ENCODE measurements at places on chromosomes 1 and 21.
A peak's percentile ranks its signal among the peaks of the same experiment; 100 is the strongest.

GRCh38 chr1:64033667-64034220, 169.7 kb upstream of the UBE2U start:
- no peak for DNase-seq

GRCh38 chr1:85743814-85744213, 35.6 kb upstream of the ZNHIT6 start:
- no peak for DNase-seq

- DNase-seq = no peak
These were observed 18.4 kb upstream of the RPL11 start for GRCh38 chr1:23673086-23673813.

DNA sequence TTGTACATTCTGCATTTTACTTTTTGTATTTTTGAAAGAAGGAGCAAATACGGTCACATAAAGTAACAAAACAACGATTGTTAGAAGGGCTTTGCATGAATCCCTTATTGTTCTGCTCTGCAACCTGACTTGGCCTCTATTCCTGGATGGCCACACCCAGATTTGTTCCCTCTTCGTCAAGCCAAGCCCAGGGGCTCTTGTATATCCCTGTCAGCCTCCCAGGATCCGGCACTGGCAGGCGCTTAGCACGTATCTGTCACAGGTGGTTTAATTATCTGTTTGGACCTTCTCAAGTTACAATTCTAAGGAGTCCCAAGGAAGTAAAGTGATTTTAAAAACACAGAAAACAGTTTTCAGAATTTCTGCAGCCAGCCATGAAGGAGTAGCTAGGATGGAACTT, 28.0 kb downstream of the CRYAA start:
- DNase-seq = no peak

GRCh38 chr1:235892734-235893413, 26.2 kb upstream of the LYST start:
- DNase-seq = no peak

DNA sequence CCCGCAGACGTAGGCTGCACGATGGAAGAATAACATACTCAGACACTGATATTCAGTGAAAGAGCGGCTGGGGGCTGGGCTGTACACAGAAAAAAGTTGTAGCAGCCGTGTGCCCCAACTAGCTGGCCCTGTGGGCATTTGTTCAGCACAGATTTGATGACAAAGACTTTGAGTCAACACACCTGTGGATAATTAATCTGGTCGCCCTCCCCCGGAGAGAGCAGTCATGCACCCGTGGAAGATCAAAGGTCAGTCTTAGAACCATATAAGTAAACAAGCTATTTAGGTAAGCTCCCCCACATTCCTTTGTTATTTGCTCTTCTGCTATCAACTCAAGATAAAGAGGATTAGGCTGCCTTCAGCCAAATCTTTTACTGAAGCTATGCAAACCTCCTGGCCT, 148.4 kb upstream of the HMCN1 start:
- no peak for DNase-seq

DNA sequence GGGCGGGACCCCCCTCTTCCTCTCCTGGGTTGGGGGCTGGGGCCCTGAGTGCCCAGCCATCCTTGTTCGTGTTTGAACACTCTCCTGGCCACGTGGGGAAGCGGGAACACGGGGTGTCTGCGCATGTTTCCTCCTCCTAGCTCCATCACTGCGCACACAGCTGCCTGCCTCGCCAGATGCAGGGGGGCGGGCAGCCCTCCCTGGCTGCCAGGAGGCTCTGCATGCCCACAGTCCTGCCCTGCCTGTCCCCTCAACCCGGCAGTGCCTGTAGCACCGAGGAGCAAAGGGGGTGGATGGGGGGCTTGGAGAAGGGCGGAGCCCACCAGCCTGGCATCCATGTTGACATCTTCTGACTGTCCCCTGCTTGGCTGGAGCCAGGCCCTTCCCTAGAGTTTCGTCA, 1.8 kb upstream of the SLC25A34 start:
- no peak for DNase-seq

DNA sequence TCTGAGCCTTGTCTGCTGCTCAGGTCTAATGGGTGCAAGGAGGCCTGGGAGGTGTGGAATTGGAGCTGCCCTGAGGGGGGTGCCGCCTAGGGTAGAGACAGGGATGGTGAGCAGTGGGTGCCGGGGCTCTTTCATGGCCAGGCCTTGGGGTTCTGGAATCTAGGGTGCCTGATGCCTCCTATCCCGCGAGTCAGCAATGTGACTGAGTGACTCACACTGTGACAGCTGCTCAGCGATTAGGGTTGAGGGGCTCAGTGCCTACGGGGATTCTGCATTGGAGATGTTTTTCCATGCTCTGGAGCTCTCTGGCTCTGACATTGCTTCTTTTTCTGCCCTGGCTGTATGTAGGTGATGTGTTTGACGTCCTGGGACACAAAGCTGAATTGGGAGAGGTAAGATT, 16.8 kb downstream of the ATP8B2 start:
- DNase-seq = no peak

DNA sequence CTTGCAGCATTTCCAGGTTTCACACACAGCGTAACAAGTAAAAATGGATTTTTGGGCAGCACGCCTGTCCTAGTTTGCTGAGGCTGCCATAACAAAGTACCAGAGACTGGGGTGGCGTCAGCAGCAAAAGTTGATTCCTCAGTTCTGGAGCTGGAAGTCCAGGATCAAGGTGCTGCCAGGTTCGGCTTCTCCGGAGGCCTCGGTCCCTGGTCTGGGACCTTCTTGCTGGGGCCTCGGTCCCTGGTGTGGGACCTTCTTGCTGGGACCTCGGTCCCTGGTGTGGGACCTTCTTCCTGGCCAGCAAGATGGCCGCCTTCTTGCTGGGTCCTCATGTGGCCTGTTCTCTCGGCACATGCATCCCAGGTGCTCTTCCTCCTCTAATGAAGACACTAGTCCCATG, 104.0 kb downstream of the PDE9A start:
- DNase-seq = no peak

DNA sequence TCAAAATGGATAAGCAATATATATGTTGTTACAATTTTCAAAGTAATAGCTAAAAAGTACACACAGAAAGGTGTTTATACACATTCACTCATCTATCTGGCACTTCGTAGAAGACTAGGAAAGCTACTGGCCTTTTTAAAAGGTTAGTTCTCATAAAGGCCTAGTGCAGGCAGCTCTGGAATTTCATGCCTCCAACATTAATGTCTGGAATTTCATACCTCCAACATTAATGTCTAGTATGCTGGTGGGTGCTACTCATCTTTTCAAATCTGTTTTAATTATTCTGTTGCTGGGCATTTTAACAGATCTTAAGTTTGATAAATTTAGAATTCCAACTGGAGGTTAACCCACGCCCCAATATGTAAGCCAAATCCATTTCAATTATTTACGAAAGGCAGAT, 124.2 kb downstream of the AKT3 start:
- no peak for DNase-seq

- no peak for DNase-seq
These were observed 13.3 kb upstream of the CPT2 start for GRCh38 chr1:53183095-53183990.

DNA sequence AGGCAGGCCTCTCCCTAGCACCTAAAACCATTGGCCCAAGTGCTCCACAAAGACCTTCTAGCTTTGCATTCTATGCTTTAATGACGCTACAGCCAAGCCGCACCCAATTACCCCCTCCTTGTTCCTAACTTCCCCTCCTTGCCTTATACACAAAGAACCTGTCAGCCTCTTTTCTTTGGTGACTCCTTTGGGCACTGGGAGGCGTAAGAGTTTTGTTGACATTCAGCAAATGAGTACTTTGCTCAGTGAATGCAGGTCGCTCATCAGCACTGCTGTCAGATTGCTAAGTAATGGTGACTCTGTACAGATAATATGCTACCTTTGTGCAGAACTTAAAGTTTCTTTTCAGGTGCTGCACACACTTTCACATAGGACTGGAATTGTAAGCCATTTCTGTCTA, 187.6 kb upstream of the FAM78B start:
- DNase-seq = no peak

DNA sequence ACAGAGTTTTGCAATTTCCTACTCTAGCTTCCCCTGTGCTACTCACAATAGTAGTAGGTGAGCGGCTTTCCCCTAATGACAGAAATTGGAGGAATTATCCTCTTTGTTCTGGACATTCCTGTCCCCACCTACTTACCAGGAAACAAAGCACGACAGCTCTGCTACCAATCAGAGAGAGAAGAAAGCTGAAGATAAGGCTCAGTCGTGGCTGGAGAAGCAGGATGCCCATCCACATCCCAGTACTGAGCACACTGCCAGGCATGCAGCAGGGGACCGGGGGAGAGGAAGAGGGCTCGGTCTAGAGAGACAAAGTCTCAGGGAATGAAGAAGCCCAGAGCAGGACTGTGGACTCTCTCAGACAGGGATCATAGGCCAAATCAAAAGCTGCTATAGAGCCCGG, 134.1 kb upstream of the KRTAP19-8 start:
- DNase-seq = no peak

DNA sequence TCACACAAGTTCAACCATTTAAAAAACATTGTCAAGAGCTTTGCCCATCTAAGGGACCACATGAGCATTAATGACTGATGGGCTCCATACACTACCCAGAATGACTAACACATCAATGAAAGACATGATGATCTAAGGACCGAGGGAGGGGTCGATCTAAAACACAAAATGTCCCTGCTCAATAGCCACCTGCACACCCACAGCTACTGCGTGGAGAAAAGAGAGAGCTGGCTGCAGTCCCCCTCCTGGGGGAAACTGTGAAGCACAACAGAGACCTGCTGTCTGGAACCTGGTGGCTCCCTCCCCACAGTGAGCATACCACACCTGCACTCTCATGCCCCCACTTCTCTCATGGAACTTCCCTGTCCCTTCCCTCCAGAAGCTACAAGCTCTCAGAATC, 130.1 kb upstream of the ERG start:
- no peak for DNase-seq

DNA sequence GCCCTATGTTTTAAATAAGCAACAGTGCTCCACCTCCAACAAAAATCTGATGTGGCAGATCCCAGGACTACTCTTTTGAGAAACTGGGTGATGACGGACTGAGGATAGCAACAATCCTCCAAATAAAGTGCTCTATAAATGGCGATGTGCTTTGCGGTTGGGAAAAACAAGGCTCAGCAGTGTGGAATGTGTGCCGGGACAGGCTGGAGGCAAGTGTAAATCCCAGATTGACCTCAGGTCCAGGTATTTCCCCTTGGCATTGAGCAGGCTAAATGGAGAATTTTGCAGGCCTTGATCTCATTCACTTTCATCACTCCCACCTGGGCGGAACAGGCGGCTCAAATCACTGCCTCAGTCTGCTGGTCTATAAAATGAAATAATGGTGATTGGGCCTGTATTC, 35.1 kb downstream of the LRRC42 start:
- DNase-seq = no peak

GRCh38 chr1:77556045-77556444, 126.4 kb downstream of the ZZZ3 start:
- no peak for DNase-seq

DNA sequence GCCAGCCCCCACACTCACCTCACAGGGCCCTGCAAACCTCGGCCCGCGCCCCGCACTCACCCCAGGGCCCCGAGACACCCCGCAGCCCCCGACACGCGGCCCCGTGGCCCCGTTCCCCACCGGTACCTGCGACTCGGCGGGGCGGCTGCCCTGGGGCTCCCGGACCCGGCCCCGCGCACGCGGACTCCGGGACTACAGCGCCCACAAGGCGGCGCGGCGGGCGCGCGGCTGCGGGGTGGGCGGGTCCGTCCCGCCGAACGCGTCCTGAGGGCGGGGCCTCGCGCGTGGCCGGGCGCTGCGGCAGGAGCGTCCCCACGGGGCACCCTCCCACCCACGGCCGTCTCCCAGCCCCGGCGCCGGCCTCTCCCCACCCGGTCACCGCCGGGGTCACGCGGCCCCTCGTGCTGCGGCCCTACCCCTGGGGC, at the start of gene SLC19A1:
Gene SLC19A1 (minus strand): TSS at position 199 of the 425 bp plus-strand sequence. CDS start 4,481 bp downstream, outside the sequence.
- peak; percentile 69 for DNase-seq

GRCh38 chr1:22292011-22292788, 149.3 kb upstream of the WNT4 start:
- no peak for DNase-seq

- DNase-seq = no peak
These were observed 212.1 kb upstream of the FMN2 start for GRCh38 chr1:239879321-239880170.

DNA sequence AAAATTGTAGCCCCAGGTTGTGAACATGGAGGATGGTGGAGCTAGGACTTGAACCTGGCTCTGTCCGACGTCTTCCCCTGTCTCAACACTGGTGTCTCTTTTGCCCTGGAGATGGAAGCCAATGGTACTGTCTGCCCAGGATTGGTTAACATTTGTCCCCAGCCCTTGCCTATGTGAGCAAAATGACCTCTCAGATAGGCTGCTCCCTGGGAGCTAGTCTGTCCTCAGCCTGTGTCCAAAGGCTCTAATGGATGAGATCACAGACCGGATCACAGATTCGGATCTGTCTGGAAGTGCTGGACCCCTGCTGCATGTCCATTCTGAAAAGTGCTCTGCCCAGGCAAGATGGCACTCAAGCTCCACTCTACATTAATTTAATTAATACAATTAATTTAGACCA, 394.4 kb upstream of the VAMP3 start:
- no peak for DNase-seq

DNA sequence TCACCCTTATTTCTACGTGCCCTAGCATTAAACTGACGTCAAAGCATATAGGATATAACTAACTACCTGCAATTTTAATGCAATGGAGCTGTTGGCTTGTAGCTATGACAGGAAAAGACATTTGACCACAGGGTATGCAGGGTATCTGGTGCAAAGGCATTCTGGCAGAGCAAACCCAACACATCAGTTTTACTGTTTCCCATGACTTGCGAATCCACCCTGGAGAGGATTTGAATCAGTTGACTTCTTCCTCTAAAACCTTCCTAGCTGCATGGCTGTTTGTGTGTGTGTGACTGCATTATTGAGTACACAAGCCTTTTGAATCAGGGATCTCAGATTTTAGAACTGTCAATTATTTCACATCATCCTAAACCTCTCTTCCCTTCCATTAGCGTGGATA, 41.7 kb upstream of the SYT14 start:
- DNase-seq = no peak

- DNase-seq = no peak
These were observed 8.9 kb downstream of the COQ8A start for GRCh38 chr1:226948996-226949395.

Measured in CD4-positive, alpha-beta T cell treated with Interferon gamma for 1 hour (primary cell).